ENCODE measurements at places on chromosomes 5 and 9.

DNA sequence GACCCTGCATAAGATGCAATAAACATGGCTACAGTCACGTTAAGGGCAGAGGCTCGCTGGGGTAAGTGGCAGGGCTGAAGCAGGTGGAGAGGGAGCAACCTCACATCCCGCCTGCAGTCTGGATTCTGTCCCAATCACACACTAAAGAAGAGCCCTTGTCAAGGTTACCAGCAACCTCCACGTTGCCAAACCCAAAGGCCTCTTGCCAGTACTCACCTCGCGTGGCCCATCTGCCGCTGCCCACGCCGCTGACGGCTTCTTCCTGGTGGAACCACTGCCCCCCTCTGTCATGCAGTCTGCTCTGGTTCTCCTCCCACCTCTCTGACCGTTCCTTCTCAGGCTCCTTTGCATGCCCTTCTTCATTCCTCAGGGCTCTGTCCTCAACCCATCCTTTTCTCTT is 8.8 kb downstream of the AQP7 start:
- no peak for DNase-seq

DNA sequence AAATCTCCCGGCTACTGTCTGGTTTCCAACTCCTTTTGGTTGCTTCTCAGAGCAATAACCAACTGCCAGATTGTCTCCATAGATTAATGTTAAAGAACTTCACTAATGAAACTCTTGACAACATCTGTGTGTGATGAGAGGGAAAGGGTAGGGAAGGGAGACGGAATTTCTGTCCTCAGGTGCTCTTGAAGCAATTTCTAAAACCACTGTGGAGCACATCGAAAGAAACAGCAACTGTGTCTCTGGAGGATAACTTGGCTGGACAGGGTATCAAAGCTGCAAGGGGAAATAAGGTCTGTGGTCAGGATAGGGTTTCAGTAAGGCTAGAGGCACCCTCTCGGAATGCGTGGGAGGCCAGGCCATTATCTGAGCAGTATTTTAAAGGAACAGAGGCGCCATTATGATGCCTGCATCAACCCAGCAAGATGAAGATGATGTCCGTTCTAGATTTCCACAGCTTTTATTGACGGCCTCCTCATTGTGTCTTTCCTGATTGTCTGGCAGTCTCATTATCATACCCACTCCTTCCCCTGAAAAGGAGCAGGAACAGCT is 76.6 kb downstream of the RORB start:
- no peak for DNase-seq

DNA sequence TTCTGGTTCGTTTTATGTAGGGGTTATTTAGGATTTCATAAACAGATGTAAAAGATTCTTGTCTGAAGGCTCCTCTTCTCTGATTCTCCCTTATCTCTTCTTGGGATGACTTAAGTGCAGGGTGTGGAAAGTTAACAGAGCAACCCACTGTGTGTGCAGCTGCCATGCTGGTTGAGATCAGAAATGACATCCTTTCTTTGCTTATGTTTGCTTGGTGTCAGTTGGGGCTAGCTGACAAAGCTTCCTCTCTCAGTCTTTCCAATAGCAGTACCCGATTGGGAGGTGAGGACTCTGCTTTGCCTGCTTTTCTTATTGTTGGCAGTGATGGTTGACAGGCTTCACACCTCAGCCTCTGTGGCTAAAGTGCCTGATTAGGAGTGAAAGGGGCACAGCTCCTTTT is 26.5 kb downstream of the OGN start:
- no peak for DNase-seq

- DNase-seq = no peak
These were observed 5.5 kb upstream of the CACFD1 start for GRCh38 chr9:133454325-133454724.

DNA sequence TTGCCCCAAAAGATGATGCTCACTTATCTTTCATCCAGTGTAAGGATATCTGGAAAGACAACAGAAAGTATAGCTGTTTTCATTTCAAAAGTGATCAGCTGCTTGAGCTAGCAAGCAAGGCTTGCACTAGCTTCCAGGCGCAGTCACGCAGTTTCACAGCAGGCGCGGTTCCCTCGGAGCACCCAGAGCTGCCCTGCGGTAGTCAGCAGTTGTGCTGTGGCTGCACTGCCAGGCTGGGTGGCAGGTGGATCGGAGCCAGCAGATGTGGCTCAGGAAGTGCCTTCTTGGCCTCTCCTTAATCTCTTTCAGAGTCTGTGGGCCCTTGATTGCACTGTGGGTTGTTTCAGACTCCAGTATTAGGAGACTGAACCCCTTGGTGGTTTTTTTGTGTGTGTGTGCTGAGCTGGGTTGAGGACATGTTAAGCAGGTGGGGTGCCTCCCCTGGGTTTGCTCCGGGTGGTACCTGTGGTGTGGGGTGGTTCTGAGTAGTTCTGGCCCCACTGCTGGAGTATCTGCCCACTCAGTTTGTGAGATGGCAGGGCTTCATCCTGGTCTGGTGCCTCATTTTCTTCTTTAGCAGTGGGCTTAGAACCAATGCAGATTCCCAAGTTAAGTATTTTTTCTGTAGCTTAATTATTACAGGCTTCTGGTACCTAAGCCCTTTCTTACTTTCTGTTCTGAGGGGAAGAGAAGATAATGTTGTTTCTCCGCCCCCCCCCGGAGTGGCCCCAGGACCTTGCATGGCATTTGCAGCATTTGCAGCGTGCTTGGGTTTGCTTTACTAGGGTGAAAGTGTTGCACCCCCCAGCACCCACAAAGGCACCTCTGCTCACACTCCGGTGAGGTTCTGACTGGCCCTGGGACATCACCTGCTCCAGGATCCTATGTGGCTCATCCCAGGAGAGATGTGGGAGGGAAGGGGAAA is 16.4 kb downstream of the TENT4A start:
- DNase-seq = peak; percentile 51

DNA sequence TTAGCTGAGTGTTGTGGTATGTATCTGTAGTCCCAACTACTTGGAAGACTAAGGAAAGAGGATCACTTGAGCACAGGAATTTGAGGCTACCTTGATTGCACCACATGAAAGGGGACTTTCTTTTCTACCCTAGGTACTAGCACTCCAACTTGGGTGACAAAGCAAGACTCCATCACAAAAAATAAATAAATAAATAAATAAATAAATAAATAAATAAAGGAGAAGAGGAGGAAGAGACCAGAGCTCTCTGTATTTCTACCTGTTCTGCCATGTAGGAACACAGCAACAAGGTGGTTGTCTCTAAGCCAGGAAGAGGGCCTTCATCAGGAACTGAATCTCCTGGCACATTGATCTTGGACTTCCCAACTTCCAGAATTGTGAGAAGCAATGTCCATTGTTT is 118.6 kb downstream of the HMHB1 start:
- DNase-seq = no peak

- DNase-seq = no peak
These were observed 665 bp downstream of the ASS1 start for GRCh38 chr9:130445268-130445983.

- DNase-seq = peak; percentile 87
These were observed at the start of gene MAPK9 for GRCh38 chr5:180291943-180292831. Gene MAPK9 (minus strand): TSS chr5:180292083. CDS start chr5:180280561, 11,522 bp downstream.

DNA sequence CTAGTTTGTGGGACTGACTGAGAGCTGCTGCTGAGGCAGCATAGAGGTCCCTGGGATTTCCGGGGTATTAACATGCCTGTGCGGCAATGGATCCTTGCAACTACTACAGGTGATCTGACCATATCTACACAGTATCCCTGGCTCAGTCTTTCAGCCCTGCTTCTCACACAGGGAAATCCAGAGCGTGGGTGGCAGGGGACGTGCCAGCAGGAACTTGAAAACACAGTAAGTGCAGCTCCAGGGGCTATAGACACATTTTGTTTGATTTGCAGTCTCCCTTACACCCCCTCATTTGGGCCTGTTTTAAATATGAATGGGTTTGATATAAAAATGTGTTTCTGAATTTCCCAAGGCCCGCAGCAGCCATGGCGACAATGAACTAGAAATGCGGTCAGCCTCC is 209.5 kb downstream of the DCP2 start:
- DNase-seq = no peak

- no peak for DNase-seq
These were observed 5.7 kb downstream of the QSOX2 start for GRCh38 chr9:136239983-136240330.

GRCh38 chr9:33719581-33720374 is 75.6 kb upstream of the PRSS3 start:
- peak; percentile 33 for DNase-seq

DNA sequence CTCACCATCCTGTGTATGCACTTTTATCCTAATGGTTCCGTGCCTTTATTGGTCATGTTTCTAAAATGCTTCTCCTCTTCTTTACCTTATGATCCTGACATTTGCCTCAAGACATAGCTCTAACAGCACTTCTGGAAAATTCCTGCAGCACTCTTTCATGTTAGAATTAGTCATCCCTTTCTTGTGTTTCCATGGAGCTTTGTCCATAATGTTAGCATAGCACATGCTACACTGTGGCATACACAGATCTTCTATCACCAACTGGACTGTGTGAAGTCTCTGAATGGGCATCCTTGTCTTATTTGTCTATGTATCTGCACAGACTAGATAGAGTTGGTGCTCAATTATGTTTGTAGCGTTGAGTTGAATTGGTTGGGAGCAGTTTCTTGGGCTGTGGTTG is 2.0 kb downstream of the SCGB3A2 start:
- DNase-seq = no peak

DNA sequence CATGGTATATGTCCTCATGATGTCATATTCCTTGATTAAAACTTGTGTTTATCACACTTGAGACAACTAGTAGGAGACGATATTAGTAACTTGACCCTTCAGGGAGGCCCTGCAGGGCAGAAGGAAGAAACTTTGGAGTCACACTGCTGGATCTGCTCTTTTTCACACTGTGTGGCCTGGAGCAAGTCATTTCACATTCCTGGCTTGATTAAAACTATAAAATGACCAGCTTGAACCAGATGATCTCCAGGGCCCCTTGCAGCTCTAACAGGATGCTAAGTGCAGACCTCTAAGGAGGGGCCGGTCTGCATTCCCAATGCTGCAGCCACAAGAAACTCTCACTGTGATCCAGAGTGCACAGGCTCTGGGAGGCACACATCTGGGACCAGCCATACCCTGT is 146.4 kb upstream of the ZNF366 start:
- DNase-seq = no peak

DNA sequence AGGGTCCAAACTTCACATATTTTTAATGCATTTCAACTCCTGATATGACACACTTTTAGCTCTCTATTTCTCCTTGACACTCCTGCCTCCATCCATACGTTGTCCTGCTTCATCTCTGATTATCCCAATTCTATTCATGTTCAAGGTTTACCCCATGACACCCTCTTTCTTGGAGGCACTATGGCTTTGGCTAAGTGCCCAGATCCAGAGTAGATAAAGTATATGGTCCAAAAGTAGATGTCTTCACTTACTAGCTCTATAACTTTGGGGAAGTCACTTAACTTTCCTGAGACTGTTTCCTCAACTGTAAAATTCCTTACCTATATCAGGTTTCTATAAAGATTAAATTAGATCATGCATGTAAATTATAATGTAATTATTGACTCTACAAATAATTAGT is 36.1 kb downstream of the SLC22A5 start:
- DNase-seq = no peak

- DNase-seq = no peak
These were observed 148.1 kb upstream of the DMRT1 start for GRCh38 chr9:693201-694091.

DNA sequence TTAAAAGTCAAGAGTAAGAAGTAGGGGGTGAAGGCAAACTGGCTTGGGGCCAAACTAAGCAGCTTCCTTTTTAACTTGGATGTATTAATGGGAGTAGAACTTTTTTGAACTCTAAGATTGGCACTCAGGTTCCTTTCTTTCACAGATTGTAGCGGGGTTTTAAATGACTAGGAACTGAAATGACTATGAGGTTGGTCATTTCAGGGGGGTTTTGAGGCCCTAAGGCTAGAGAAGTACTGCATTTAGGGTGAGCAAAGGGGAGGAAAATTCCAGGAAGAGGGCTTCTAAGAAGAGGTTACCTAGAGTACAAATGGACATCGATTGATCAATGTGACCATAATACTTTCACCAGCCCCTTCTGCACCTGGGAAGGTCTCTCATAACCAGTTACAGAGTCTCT is 381.8 kb downstream of the MLLT3 start:
- DNase-seq = no peak

GRCh38 chr9:92631452-92632343 is 38.2 kb downstream of the IPPK start:
- DNase-seq = no peak

- DNase-seq = no peak
These were observed 337.1 kb downstream of the GADD45G start for GRCh38 chr9:89941875-89942274.

DNA sequence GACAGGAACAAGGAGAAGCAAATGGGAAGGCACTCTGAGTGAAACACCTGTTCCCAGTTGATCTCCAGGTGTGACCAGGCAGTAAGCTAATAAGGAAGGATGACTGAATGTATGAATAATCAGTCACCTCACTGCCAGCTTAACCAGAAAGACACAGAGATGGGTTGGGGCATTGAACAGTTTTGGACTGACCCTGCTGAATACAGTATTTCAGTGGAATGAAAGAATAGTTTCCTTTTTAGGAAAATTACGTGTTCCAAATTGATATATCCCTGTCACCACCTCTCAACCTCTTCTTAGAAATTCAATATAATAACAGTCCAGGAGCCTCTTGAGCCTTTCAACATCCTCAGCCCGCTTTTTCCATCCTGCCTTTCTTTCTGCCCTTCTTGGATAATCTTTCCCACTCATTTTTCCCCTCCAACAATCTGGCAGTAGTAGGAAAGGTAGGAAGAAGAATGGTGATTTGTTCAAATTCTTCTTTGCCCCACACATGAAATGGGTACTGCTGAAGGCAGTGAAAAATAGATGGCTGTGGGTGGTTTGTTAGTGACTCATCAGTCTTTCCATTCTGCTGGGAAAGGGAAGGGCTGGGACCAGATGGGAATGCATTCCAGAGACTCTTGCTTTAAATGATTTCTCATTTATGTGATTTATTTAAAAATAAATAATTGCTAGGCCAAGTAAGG is 117.9 kb downstream of the ZSWIM6 start:
- no peak for DNase-seq

DNA sequence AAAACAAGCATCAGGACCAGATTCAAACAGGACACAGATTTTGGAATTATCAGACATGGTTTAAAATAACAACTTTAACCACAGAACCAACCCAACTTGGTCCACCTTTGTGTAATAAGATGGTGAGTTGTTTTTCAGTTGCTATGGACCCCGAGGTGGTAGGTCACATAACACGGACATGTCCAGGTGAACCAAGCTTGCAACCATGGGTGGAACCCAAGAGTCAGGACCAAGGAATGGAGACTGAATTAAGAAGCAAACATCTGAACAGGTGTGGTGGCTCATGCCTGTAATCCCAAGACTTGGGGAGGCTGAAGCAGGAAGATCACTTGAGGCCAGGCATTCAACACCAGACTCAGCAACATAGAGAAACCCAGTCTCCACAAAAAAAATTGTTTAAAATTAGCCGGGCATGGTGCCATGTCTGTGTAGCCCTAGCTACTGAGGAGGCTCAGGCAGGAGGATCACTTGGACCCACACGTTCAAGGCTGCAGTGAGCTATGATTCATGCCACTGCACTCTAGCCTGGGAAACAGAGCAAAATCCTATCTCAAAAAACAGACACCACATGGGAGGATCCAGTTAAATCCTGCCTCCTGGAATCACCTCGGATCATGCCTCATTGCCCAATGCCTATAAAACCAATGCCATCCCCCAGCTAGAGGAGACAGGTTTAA is 10.6 kb downstream of the PTBP3 start:
- DNase-seq = no peak
